ENCODE measurements at places on chromosomes 5 and 9. TPM values are rescaled to one million over a fixed set of nuclear protein-coding genes. Genes with fewer than 3 reads are reported as not detected.

The PTGES gene
- 162 TPM for total RNA-seq

The IARS1 gene
- total RNA-seq: 468 TPM

The LECT2 gene
- not detected for total RNA-seq

The SLC25A2 gene
- 0.30 TPM for total RNA-seq

The PKD2L2 gene
- total RNA-seq: not detected

The PCDHB11 gene
- 0.30 TPM for total RNA-seq

The SEMA6A gene
- 0.05 TPM for total RNA-seq

The SHOC1 gene
- 0.09 TPM for total RNA-seq

The KIF4B gene
- total RNA-seq: 0.09 TPM

The IL7R gene
- 3.6 TPM for total RNA-seq

The RLN1 gene
- not detected for total RNA-seq

The MAMDC2 gene
- 0.30 TPM for total RNA-seq

The PLAA gene
- 67.2 TPM for total RNA-seq

The GABRA1 gene
- total RNA-seq: not detected

The OLFML2A gene
- total RNA-seq: 2.1 TPM

The RGS7BP gene
- 0.18 TPM for total RNA-seq

The TXNDC15 gene
- total RNA-seq: 211 TPM

The NUTM2F gene
- not detected for total RNA-seq

The SH3PXD2B gene
- total RNA-seq: 51.0 TPM

The NPM1 gene
- total RNA-seq: 1,194 TPM

The ACOT12 gene
- total RNA-seq: not detected

The PRUNE2 gene
- 6.2 TPM for total RNA-seq

The TAF11L5 gene
- total RNA-seq: not detected

The SIT1 gene
- not detected for total RNA-seq

The CXCL14 gene
- 0.97 TPM for total RNA-seq

The FOXD4L3 gene
- total RNA-seq: not detected

The NPDC1 gene
- 27.3 TPM for total RNA-seq

The SGTB gene
- 14.3 TPM for total RNA-seq

The CCNB1 gene
- total RNA-seq: 22.0 TPM

Data from smooth muscle cell of the umbilical artery (primary cell).